Activated CD8-positive, alpha-beta T cell treated with anti-CD3 and anti-CD28 coated beads for 36 hours (primary cell): ENCODE measurements at places on chromosomes 5 and 9. TPM values are rescaled to one million over a fixed set of nuclear protein-coding genes. Genes with fewer than 3 reads are reported as not detected.

The ARSI gene
- total RNA-seq = not detected

The BTNL8 gene
- total RNA-seq = not detected

The MARCHF11 gene
- not detected for total RNA-seq

The F12 gene
- 7.9 TPM for total RNA-seq

The IL33 gene
- not detected for total RNA-seq

The DNAI1 gene
- not detected for total RNA-seq

The TTC39B gene
- 18.5 TPM for total RNA-seq

The CARD9 gene
- total RNA-seq = 6.8 TPM

DNA sequence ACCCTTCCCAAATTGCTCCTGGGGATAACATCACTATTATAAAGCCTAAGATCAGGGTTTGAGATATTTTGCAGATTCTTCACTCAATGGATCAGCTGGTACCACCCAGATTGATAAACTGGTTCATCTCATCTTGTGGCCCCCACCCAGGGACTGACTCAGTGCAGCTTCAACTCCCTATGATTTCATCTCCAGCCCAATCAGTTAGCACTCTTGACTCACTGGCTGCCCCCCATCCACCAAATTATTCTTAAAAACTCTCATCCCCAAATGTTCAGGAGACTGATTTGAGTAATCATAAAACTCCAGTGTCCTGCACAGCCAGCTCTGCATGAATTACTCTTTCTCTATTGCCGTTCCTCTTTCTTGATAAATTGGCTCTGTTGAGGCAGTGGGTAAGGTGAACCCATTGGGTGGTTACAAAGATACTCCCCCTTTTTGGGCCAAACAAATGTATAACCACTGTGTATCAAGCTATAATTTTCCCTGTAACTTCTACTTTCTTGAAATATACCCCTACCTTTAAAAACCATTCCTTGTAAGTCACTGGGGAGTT is 263.3 kb upstream of the IL12B start:
- peaks cover 2% of the 10 kb centered on the region for H3K27me3 ChIP-seq
- no peaks in the 10 kb centered on the region for H3K36me3 ChIP-seq
- no peak overlapping the region for H3K4me3 ChIP-seq
- no peaks in the 10 kb centered on the region for H3K4me1 ChIP-seq
- no peak for DNase-seq

- no peak overlapping the region for H3K27ac ChIP-seq
- H3K36me3 ChIP-seq = no peaks in the 10 kb centered on the region
- no peak for DNase-seq
- peaks cover 19% of the 10 kb centered on the region for H3K4me1 ChIP-seq
- peaks cover 41% of the 10 kb centered on the region for H3K27me3 ChIP-seq
Observed at GRCh38 chr5:138724470-138725146, 28.6 kb upstream of the CTNNA1 start.

- H3K27me3 ChIP-seq = peaks cover 3% of the 10 kb centered on the region
- H3K36me3 ChIP-seq = no peaks in the 10 kb centered on the region
- H3K27ac ChIP-seq = no peak overlapping the region
- H3K4me3 ChIP-seq = peak overlapping the region; percentile 65
- no peak for DNase-seq
Observed at GRCh38 chr9:129336130-129336528, 158.1 kb upstream of the IER5L start.

- DNase-seq = peak; percentile 77
- H3K4me1 ChIP-seq = peaks cover 26% of the 10 kb centered on the region
- no peak overlapping the region for H3K4me3 ChIP-seq
- H3K27me3 ChIP-seq = peaks cover 68% of the 10 kb centered on the region
- no peaks in the 10 kb centered on the region for H3K36me3 ChIP-seq
- H3K27ac ChIP-seq = no peak overlapping the region
Observed at GRCh38 chr5:154487541-154487940, 9.5 kb upstream of the HAND1 start.

DNA sequence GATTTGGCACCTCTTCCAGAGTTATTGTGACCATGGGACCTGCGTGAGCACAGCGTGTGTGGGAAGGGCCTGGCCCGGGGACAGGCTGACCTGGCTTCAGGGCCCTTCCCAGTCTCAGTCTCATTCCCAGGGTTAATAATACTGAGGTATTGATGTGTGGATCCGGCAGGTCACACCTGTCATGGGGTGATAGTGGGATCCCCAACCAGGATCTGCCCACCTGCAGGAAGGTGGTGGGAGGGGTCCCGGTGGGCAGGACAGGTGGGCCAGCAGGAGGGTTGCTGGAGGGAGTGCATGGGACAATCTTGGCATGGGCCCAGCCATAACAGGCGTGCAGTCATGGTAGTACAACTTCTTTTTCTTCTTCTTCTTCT is 55.4 kb downstream of the COL15A1 start:
- no peak for DNase-seq
- no peak overlapping the region for H3K4me3 ChIP-seq
- H3K36me3 ChIP-seq = no peaks in the 10 kb centered on the region
- H3K27ac ChIP-seq = no peak overlapping the region
- H3K27me3 ChIP-seq = peaks cover 1% of the 10 kb centered on the region
- peaks cover 13% of the 10 kb centered on the region for H3K4me1 ChIP-seq

- no peak overlapping the region for H3K4me3 ChIP-seq
- no peaks in the 10 kb centered on the region for H3K4me1 ChIP-seq
- DNase-seq = no peak
- no peak overlapping the region for H3K27ac ChIP-seq
Observed at GRCh38 chr9:23707249-23707648, 118.8 kb downstream of the ELAVL2 start.

DNA sequence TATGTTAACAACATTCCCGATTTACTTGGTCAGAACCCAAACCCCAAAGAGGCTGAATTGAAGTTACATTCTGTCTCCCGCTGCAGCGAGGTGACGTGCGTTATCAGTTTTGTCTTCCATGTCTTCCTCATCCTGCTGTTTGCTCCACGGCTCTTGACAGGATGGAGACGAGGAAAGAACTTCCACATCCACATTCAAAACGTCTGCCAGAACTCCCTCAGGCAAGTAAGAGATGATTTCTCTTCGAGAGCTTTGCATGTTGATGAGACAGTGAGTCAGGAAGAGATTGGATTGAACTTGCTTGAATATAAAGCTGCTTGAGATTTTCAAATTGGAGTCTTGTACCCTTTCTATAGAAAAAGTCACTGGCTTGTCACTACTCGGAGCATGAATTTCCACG is 242.6 kb downstream of the AUH start:
- peaks cover 21% of the 10 kb centered on the region for H3K27me3 ChIP-seq
- no peak overlapping the region for H3K4me3 ChIP-seq
- H3K27ac ChIP-seq = no peak overlapping the region
- no peak for DNase-seq

- no peak for DNase-seq
- peaks cover 17% of the 10 kb centered on the region for H3K27me3 ChIP-seq
- H3K4me1 ChIP-seq = no peaks in the 10 kb centered on the region
- no peak overlapping the region for H3K4me3 ChIP-seq
Observed at GRCh38 chr5:149680810-149681221, 49.3 kb upstream of the PPARGC1B start.

DNA sequence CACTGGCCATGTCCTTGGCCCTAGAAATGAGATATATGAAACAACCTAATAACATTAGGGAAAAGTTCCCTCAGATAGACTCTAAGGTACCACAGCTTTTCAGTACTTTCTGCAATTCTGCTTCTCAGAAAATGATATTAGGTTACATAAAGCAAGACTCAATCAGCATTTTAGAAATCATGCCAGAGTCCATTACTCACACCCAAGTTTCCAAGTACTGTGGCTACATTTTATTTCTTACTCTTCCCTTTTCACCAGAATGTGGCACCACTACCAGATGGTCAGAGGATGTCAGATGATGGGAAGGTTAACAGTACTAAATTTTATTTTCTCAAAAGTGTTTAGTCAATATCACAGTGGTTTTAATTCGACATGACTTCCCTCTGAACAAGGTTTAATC is 217.2 kb downstream of the MLLT3 start:
- no peaks in the 10 kb centered on the region for H3K27me3 ChIP-seq
- peaks cover 13% of the 10 kb centered on the region for H3K36me3 ChIP-seq
- no peak overlapping the region for H3K4me3 ChIP-seq

- peak overlapping the region; percentile 91 for H3K4me3 ChIP-seq
- H3K27ac ChIP-seq = peak overlapping the region; percentile 77
- DNase-seq = peak; percentile 41
- peaks cover 7% of the 10 kb centered on the region for H3K27me3 ChIP-seq
- peaks cover 2% of the 10 kb centered on the region for H3K36me3 ChIP-seq
Observed at GRCh38 chr5:136133222-136133921, 727 bp downstream of the SMAD5 start.

GRCh38 chr5:72096602-72097188 is 10.6 kb upstream of the MAP1B start:
- no peak overlapping the region for H3K27ac ChIP-seq
- H3K27me3 ChIP-seq = peaks cover 37% of the 10 kb centered on the region
- no peaks in the 10 kb centered on the region for H3K36me3 ChIP-seq
- no peak for DNase-seq

- no peak overlapping the region for H3K4me3 ChIP-seq
- no peaks in the 10 kb centered on the region for H3K36me3 ChIP-seq
- DNase-seq = no peak
- H3K27ac ChIP-seq = no peak overlapping the region
Observed at GRCh38 chr5:11609570-11610303, 294.5 kb downstream of the CTNND2 start.

DNA sequence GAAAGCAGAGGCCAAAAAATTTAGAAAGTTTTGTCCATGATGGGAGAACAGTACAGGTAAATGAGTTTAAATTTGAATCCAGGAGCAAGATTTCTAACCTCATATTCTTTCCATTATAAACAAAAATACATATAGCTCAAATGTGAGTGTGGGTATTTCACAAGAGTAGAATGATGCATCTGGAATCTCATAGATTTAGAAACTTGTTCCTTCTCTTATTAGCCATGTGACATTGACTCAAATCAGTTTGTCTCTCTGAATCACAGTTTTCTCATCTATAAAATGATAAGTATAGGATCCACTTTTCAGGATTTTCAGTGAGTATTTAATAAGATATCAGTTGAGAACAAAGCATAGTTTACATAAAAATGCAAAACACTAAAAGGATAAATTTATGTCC is 436.3 kb upstream of the PAPPA start:
- no peaks in the 10 kb centered on the region for H3K27me3 ChIP-seq
- H3K4me3 ChIP-seq = no peak overlapping the region
- no peak for DNase-seq
- H3K27ac ChIP-seq = no peak overlapping the region
- H3K4me1 ChIP-seq = no peaks in the 10 kb centered on the region

GRCh38 chr9:120531683-120532300 is 48.2 kb downstream of the CDK5RAP2 start:
- H3K36me3 ChIP-seq = peaks cover 63% of the 10 kb centered on the region
- H3K4me1 ChIP-seq = no peaks in the 10 kb centered on the region
- no peak for DNase-seq
- H3K4me3 ChIP-seq = no peak overlapping the region
- no peak overlapping the region for H3K27ac ChIP-seq

DNA sequence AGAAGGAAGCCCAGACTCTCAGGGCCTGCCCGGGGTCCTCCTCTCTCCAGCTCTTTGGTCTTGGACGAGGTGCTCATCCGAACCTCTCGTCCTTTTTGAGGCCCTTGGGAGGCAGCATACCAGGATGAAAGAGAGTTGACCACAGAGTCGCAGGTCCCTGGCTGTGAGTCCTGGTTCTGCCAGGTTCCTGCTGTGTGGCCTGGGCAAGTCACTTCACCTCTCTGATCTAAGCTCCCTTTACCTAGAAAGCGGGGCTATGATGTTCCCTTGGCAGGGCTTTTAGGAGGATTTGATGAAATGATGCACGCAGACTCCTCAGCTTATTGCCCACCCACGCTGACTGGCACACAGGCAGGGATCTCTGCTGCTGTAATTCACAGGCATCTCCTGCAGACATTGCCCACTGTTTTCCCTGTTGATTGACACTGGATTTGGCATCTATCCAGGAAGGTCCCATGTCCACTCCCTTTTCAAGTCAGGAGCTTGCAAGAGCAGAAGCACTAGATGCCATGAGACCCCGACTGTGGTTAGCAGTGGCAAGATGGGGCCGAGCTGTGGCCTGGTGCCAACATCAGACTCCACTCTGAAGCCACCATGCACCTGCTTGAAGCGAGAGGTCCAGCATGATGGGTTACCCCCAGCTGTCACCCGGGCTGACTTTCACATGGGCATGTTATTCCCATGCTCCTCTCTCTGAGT is 71.5 kb downstream of the MACROH2A1 start:
- no peak overlapping the region for H3K27ac ChIP-seq
- no peak for DNase-seq
- H3K4me1 ChIP-seq = peaks cover 8% of the 10 kb centered on the region
- no peaks in the 10 kb centered on the region for H3K27me3 ChIP-seq
- H3K4me3 ChIP-seq = no peak overlapping the region
- peaks cover 6% of the 10 kb centered on the region for H3K36me3 ChIP-seq

GRCh38 chr5:40909264-40909663 is at the start of gene C7:
Gene C7 (plus strand): TSS chr5:40909497. CDS start chr5:40909611, 114 bp downstream.
- H3K4me3 ChIP-seq = no peak within 1 kb of the TSS
- no peak for DNase-seq
- no peak within 1 kb of the TSS for H3K27ac ChIP-seq

DNA sequence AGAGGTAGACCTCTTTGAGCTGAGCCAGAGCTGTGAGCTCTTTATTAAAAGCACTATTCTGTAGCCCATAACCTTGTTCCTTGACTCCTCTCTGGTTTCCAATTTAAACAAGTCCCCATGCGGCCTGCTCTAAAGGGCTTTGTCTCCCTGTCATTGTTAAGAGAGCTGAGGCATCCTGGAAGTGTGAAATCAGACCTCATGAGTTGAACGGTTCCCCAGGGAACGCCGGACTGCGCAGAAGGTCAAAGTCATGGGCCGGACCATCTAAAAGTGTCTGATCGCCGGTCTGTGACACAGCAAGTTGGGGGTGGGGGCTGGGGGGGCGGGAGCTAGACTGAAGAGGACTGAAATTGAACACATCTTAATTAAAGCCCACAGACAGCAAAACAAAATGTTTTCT is 265.8 kb downstream of the SLF1 start:
- H3K4me3 ChIP-seq = no peak overlapping the region
- H3K36me3 ChIP-seq = no peaks in the 10 kb centered on the region
- no peak for DNase-seq
- H3K4me1 ChIP-seq = no peaks in the 10 kb centered on the region
- no peaks in the 10 kb centered on the region for H3K27me3 ChIP-seq
- no peak overlapping the region for H3K27ac ChIP-seq

DNA sequence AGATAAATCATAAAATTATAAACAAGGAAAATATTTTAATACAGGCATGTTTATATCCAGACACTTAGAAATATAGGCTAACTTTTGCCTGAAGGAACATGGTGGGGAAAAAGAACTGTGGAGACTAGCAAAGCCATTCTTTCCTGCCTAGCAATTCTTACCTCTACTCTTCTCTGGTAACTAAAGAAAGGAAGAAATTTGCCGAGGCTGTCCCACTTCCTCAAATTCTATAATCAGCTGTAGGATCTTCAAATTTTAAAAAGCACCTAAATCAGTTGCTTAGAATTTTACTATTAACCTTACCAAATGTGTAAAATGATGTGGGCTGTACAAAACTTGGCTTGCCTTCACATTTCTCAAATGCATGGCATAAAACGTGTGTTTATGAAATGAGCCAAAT is 249.1 kb upstream of the SMARCA2 start:
- peaks cover 16% of the 10 kb centered on the region for H3K27me3 ChIP-seq
- H3K27ac ChIP-seq = no peak overlapping the region
- no peaks in the 10 kb centered on the region for H3K36me3 ChIP-seq
- no peak for DNase-seq
- no peaks in the 10 kb centered on the region for H3K4me1 ChIP-seq
